Stimulated activated CD8-positive, alpha-beta memory T cell treated with anti-CD3 and anti-CD28 coated beads, Interleukin-7, amount 100 ng/mL, for 24 hours (primary cell): ENCODE measurements at places on chromosomes 11 and 22.

DNA sequence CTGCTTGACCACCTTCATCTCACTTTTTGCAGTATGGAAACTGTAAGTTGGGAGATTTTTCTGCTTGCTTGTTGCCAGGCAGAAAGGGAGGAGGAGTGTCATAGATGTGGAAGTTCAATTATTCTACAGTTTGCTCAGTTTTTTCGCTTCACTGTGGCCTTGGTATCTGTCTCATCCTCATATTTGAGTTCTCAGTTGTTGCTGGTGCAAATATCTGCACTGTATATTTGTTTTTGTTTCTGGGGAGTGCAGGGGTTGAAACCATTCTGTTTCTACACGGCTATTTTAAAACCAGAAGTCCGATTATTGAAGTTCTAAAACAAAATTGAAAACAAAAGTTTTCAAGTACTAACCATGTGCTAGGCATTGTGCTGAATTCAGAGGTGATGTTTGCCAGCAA lies 153.4 kb downstream of the JRKL start:
- DNase-seq = no peak

GRCh38 chr11:45984192-45984591 lies 61.7 kb downstream of the LARGE2 start:
- no peak for DNase-seq

- no peak for DNase-seq
Measured at GRCh38 chr11:65897020-65897471, 3.1 kb downstream of the FOSL1 start.

GRCh38 chr11:1674173-1675131 lies 22.5 kb upstream of the KRTAP5-6 start:
- no peak for DNase-seq

DNA sequence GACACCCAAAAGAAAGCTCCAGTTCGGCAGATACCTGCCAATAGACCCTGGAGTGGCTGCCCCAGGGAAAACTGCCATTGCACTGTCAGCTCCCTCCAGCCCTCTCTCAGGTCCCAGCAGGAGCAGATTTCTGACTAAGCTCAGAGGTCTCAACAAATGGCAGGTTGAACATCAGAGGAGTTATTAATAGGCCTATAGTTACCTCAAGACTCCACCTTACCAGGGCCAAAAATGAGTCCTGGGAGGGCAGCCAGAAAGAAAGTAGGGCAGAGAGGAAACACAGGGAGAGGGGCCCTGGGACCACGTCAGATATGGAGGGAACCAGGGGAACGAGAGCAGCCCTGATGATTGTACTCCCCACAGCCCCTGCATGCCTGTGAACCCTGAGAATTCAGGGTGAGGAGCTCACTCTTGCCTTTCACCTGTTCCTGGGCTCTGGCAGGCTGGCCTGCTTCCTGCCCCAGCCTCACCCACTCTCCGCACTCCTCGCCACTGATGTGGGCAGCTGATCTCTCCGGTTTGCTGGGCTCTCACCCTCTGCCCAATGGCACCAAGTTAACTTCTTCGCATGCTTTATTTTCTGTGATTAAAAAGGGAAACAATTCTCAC lies 4.3 kb upstream of the RGL4 start:
- no peak for DNase-seq

DNA sequence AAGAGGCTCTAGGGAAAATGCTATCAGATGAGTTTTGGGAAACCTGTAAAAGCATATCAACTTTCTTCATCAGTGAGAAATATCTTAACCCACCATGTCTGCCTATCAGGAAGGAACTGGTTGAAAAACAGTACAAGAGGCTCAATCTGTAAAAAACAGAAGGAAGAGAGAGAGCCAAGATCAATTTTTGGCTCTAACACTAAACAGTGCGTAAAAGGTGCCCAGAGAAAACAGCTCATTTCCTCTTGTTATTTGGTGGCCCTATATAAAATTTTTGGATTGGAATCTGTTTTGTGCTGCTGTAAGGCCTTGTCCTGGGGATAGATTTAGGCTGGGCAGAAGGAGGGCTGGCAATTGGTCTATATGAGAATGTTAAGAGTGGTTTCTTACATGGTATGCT lies 12.1 kb downstream of the MS4A2 start:
- DNase-seq = no peak

- DNase-seq = no peak
Measured at GRCh38 chr11:107271425-107271824, 186.2 kb downstream of the CWF19L2 start.

- no peak for DNase-seq
Measured at GRCh38 chr11:61922539-61922938, 5.2 kb upstream of the RAB3IL1 start.

GRCh38 chr22:44549701-44550100 lies 51.7 kb upstream of the RTL6 start:
- no peak for DNase-seq

GRCh38 chr11:31022080-31022479 lies 347.5 kb downstream of the DCDC1 start:
- DNase-seq = no peak

- DNase-seq = no peak
Measured at GRCh38 chr11:134951305-134951700, 539.3 kb upstream of the B3GAT1 start.

DNA sequence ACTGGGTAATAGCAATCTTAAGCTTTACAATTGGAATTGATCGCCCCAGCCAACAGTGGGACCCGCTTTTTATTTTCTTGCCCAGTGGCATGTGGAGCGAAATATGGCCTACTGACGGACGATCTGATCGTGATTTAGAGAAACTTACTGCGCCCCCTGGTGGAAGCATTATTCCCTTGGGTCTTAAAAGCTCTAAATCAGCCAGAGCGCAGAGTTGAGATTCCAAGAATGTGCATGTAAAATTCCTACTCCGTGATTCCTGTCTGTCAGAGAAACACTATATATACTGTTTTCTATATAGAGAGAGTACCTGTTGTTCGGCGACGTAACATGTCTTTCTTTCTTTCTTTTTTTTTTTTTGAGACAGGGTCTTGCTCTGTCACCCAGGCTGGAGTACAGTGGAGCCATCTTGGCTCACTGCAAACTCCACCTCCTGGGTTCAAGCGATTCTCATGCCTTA lies 3.7 kb upstream of the DPF2 start:
- peak; percentile 75 for DNase-seq

GRCh38 chr22:24455039-24455438 lies 27.6 kb downstream of the ADORA2A start:
- DNase-seq = no peak

- no peak for DNase-seq
Measured at GRCh38 chr11:80084608-80085007, 643.8 kb upstream of the TENM4 start.

GRCh38 chr11:5257296-5257695 lies 2.7 kb upstream of the HBG2 start:
- no peak for DNase-seq

- DNase-seq = no peak
Measured at GRCh38 chr22:46758867-46759290, 3.6 kb upstream of the TBC1D22A start.

GRCh38 chr22:47142427-47143046 lies 380.1 kb downstream of the TBC1D22A start:
- DNase-seq = no peak

GRCh38 chr11:112017538-112017937 lies 7.7 kb upstream of the DLAT start:
- no peak for DNase-seq

GRCh38 chr11:108543316-108543964 lies 45.3 kb upstream of the POGLUT3 start:
- DNase-seq = no peak

DNA sequence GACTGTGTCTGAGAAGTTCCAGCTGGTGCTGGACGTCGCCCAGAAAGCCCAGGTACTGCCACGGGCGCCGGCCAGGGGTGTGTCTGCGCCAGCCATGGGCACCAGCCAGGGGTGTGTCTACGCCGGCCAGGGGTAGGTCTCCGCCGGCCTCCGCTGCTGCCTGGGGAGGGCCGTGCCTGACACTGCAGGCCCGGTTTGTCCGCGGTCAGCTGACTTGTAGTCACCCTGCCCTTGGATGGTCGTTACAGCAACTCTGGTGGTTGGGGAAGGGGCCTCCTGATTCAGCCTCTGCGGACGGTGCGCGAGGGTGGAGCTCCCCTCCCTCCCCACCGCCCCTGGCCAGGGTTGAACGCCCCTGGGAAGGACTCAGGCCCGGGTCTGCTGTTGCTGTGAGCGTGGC lies 47.9 kb downstream of the GRAMD4 start:
- DNase-seq = no peak

DNA sequence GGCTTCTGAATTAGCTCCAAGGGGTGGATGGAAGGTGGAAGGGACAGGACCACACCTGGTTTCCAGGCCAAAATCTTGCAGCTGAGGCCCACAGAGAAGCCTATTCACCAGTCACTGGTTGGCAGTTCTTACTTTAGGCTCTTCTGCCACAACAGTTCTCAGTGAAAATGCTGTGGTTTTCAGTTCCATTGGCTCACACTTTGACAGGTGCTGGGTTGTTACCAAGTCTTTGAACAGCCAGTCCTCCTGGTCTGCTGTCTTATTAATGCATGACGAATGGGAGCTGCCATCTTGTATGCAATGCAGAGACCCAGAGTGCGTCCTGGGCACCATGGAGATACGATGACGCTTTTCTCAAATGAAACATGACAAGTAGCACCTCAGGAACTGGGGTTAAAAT lies 232.0 kb upstream of the ZBED5 start:
- DNase-seq = no peak

- no peak for DNase-seq
Measured at GRCh38 chr11:98710986-98711385, 309.8 kb upstream of the CNTN5 start.

GRCh38 chr11:117900121-117900648 lies 23.7 kb upstream of the FXYD6 start:
- DNase-seq = no peak

DNA sequence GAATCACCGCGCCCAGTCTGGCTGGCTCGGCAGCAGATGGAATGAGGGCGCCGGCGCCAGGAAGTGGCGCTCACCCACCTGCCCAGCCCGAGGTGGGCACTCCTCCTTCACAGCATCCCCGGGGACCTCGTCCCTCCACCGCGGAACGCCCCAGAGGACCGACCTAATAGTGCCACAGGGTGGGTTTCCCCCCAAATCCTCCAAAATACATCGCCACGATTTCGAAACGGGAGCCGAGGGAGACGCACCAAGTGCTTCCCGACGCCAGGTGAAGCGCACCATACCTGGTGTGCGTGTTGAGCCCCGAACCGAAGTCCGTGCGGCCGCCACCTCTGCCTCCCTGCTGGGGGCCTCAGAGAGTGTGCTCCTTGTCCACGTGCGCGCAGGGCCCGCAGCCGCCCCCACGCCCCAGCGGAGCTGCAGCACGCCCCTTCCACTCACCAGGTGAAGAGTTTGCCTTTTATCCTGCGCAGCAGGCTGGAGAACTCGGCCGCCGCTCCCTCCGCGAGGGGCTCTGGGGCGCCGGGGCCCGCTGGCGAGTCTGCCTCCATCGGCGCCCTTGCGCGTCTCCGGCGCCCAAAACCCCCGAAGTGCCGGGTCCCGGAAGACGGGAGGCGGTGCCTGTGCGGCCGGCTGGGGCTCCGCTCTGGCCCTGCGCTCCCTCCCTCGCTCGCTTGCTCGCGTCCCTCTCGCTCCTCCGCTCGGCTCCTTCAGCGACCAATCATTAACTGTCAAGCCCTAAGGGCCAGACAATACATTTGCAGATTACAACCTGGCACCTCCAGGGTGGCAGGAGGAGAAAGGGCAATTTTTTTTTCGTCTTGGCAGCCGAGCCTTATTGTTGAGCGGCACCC lies at the start of gene SLC35F2:
TSS of gene SLC35F2 (minus strand) at position 571 of the 854 bp plus-strand sequence. CDS start at position 551, 20 bp downstream.
- DNase-seq = peak; percentile 37

DNA sequence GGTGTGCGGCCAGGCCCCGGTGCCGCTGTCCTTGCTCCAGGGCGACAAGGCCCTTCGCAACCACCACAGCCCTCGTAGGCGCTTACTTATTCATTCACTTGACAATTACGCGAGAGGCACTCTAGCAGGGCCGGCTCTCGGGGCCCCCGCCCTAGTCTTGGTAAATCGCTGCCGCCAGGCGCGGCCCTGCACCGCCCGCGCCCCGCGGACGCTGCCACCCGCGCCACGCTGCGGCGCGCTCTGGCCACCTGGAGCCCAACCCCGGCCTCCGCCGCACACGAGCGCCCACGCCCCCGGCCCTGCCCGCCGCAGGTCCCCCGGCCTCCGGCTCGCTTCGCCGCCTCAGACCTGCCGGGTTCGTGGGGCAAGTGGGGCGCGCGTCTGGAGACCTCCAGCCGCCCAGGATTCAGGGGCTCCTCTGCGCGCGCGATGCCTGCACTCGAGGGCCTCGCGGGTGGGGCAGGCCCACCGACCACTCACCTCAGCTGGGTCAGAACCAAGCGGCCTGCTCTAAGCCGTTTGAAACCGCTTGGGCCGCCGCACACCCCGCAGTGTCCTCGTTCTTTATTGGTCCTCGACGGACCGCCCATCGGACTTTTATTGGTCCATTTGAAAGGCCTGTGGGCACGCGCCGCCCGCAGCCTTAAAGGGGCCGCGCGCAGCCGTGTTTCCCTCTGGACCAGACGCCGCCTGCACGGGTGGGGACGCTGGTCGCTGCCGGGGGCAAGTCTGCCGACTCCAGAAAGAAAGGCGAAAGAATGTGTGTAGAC lies at the start of gene CKAP5:
TSS of gene CKAP5 (minus strand) at position 541 of the 770 bp plus-strand sequence. CDS start 25,049 bp downstream, outside the sequence.
- DNase-seq = peak; percentile 72

- no peak for DNase-seq
Measured at GRCh38 chr22:38080850-38081635, 2.9 kb downstream of the SLC16A8 start.

- DNase-seq = no peak
Measured at GRCh38 chr11:6607190-6607795, 3.7 kb downstream of the ILK start.

- no peak for DNase-seq
Measured at GRCh38 chr22:42758931-42759629, 38.4 kb upstream of the A4GALT start.

DNA sequence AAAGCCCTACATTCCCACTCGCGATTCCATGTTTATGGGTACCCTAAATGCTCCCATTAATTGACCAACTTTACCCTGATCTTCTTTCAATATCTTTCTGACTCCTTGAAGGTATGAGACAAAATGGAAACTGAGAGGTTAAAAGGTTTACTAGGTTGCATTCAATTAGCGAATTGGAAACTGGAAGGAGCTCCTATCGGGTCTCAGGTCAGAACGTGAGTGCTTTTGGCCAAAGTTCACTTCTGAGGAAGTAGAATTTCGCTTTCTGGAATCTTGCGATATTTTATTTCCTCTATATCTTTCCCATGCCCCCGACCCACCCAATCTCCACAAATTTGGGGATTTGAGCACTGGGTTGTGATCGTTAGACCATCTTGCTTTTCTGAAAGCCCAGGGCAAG lies 2.6 kb downstream of the EHF start:
- DNase-seq = no peak

DNA sequence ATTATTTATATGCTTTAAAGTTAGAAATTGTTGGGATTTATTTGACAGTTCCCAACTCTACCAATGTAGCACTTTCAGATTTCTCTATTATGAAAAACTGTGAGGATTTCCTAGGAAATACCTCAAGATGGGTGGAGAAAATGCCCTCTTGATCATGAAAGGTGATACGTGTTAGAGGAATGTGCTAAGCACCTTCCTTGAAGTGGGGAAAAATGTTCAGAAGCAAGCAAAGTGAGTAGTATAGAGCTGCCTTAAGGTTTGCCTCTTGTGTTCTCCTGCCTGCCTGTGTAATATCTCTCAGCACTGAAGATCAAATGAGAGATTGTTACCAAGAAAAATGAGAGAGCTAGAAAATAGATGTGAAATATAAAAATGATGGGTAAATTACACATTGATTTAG lies 58.2 kb downstream of the YAP1 start:
- no peak for DNase-seq

GRCh38 chr22:17943533-17944249 lies 80.7 kb downstream of the MICAL3 start:
- DNase-seq = no peak

GRCh38 chr11:79794484-79795393 lies 353.9 kb upstream of the TENM4 start:
- DNase-seq = no peak
